ENCODE measurements at places on chromosomes 5 and 9.

DNA sequence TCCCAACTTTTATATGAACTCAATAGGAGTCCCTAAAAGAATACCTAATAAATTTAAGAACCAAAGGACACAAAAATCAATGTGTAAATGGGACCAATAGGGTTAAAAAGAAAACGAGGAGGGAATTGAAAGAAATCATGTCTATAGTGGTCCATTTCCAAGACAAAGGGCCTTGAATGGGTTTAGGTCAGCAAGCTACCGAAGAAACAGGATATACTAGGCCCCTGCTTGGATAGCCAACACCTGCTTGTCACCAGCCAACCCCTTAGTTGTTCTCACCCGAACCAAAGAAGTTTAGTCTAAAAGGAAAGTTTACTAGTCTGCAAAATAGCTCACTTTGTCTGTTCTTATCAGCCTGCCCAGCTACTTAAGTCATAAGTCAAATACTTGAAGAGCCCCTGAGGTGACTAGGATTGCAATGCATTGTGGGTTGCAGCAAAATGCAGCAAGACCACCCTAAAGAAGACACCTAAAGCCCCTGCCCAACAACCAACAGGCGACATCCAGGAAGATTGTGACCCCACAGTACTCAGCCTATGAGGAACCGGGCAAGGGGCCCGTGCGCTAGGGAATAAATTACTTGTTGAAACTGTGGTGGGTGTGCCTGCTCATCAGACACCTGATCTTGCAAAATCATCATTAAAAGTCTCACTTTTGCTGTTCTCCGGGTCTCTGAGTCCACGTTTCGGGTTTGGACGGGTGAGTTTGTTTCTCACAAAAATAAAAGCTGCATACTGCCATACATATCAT, 183.9 kb upstream of the PPP1R26 start:
- no peak for DNase-seq

DNA sequence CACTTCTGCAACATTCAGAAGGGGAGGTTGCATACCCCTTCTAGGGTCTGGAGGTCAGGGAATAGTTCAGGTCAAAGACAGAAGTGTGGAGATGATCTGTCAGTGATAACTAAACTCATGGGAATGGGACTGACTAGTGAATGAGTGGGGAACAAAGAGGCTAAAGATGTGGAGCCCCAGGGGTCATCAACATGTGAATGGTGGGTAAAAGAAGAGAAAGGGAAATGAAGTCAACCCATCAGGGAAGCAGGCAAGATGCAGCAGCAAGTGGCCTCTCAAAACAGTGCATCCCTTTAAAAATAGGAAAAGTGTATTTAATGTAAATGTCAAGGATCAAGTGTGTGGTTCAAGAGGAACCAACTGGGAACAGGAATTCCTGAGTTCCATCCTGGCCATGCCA, 69.9 kb downstream of the PLPPR1 start:
- DNase-seq, result no peak

- DNase-seq, result no peak
These were observed 29.5 kb downstream of the AQP7 start for GRCh38 chr9:33372900-33373299.

DNA sequence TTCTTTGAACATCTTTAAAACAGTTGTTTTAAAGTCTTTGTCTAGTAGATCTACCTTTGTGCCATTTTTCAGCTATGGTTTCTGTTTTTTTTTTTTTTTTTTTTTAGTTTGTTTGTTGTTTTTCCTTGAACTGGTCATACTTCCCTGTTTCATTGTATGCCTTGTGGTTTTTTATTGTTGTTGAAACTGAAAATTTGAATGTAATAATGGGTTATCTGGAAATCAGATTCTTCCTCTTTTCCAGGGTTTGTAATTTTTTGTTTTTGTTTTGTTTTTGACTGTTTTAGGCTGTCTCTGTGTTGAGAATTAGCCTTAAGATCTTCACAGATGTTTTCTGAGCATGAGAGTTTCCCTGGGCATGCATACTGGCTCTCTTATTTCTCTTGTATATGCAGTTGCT, 269.6 kb upstream of the DAP start:
- no peak for DNase-seq

- peak; percentile 36 for DNase-seq
These were observed 18.3 kb downstream of the PSAT1 start for GRCh38 chr9:78314953-78315870.

GRCh38 chr5:1368236-1368635, 23.3 kb upstream of the CLPTM1L start:
- DNase-seq, result no peak

DNA sequence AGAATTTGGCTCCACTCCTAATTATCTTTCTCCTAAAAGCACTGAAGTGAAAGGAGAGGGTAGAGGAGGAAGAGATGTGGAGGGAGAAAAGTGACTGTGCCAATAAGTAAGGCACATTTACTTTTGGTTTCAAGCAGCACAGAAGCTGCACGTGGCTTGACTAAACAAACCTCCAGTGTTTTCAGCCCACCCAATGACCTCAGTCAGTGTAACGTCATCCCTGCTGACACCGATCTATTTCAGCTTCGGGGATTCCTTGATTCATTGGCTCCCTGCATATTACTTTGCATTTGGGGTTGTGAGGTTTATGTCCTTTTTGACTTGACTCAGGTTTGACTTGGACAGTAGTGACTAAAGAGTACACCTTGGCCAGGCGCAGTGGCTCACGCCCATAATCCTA, 35.6 kb upstream of the NIM1K start:
- no peak for DNase-seq

GRCh38 chr9:127966416-127967150, 14.2 kb downstream of the EEIG1 start:
- DNase-seq, result peak; percentile 63

GRCh38 chr5:74471875-74472274, 168.7 kb downstream of the ENC1 start:
- DNase-seq, result no peak

DNA sequence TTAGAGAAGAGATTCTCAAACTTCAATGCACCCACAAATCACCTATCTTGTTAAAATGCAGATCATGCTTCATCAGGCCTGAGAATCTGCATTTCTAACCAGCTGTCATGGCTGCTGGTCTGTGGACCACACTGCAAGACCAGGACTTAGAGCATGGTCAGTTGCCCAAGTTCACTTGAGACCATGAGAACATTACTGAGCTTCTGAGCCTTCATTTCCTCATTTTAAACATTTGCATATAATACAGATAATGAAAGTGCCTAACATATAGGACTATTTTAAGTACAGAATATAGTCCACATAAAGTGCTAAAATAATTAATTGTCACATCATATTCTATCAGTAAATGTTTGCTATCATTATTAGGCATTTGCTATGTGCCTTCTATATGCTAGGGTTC, 260.8 kb upstream of the TNC start:
- no peak for DNase-seq

- no peak for DNase-seq
These were observed 3.8 kb downstream of the MRPL22 start for GRCh38 chr5:154944716-154945115.

DNA sequence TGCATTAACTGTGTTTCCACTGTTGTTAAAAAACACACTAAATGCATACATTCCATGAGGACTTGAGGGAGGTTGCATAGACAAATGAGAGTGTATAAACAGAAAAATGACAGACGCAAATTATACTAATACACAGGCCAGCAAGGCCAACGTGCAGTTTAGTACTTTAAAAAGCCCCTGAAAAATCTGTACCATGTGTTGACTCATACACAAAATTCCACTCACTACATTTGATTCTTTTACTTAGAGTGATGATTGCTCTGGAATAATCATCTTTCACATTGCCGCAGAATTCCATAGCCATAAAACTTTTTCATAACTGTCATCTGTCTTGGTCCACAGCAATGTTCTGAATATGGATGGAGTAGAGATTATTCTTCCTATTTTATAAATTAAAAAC, 215.7 kb downstream of the FAM114A2 start:
- no peak for DNase-seq

DNA sequence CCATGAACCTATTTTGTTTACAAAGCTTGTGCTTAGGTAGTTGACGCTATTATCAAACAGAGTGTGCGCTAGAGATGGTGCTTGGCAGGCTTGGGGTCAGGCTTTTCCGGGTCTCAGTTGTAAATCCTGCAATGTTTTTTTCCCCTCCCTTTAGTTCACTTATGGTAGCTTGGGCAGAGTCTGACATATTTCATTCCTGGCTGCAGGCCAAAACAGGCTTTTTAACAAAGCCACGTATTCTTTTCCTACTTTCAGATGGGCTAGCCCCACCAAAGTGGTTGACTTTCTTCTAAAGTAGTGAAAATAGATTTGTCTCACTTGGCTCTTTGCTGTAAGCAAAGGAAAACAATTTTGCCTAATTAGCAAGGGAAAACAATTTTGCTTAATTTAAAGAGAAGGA, 58.0 kb upstream of the FBN2 start:
- peak; percentile 1 for DNase-seq

- no peak for DNase-seq
These were observed 154.8 kb downstream of the SIL1 start for GRCh38 chr5:139043157-139043905.

GRCh38 chr5:179258922-179259730, 86.1 kb downstream of the ADAMTS2 start:
- DNase-seq, result no peak

DNA sequence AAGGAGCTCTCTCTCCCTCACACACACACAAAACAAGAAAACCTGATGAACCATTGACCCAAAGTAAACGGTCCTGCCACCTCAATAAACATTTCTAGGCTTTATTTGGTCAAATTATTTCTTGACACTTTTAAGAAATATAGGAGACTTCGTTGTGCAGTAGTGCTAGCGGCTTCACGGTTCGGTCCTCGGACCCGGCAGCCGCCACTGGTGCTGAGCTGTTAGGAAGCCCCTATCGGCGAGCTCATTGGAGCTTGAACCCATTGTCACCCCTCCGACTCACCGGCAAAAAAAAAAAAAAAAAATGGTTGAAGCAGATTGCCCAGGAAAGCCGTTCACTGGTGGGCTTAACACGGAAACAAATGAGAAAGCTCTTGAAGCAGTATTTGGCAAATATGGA, 1695.6 kb upstream of the ACO1 start:
- DNase-seq, result no peak

DNA sequence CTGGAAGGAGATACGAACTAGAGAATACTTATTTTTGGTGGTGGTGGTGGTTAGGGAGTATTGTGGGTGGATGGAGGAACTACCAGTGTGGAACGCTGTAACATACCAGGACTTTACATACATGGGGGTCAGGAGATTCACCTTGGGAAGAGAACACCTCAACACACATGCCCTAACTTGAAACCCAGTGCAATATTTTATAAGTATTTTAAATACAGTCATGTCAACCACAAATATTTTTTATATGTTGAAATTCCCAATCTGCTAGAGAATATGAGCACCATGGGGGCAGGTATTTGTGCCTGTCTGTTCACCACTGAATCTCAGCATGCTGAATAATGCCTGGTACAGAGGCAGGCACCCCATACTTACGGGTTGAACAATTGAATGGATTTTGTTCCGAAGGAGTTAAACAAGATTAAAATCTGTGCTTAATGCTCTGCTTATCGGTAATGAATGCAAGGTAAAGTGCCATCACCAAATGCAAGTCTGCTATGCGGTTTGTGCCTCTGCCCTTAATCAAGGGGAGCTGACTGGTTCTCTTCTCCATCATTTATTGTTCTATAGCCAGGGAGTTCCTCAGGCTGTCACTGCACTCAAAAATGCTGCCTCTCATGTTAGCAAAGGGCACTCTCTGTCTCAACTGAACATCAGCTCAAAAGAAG, 65.3 kb downstream of the RASEF start:
- DNase-seq, result no peak

DNA sequence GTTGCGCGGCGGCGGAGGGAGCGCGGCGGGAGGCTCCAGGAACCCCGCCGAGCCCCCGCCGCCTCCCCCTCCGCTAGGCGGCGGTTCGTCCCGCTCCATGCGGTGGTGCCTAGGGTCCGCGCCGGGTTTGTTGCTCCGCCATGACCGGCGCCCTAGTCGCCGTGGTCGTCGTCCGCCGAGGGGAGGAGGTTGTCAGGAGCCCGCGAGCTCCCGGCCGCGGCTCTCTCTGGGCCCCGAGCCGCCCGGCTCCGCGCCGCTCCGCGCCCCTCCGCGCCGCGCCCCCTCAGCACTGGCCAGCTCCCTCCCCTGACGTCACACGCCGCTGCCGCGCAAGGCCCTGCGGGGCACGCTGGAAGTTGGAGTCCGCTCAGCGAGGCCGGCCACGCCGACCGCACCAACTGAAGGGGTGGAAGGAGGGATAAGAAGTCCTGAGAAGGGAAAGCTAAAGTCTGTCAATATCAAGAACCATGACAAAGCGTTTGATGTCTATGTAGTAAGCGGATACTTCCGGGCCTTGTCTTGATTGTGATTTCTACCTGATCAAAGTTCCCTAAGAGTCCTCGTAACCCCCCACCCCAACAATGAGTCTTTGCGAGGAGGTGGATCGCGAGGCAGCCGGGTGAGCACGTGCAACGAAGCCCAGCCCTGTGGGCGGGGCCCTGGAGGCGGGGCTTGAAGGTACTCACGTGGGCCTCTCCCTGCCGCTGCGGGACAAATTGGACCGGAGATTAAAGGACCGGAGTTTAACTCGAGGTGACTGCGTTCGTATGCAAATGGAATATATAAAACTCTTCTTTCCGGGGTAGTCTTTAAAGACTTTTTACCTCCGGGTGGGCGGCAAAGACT, at the start of gene NR6A1:
NR6A1 (minus strand) TSS at position 291 of the 846 bp plus-strand sequence.
- peak; percentile 99 for DNase-seq

DNA sequence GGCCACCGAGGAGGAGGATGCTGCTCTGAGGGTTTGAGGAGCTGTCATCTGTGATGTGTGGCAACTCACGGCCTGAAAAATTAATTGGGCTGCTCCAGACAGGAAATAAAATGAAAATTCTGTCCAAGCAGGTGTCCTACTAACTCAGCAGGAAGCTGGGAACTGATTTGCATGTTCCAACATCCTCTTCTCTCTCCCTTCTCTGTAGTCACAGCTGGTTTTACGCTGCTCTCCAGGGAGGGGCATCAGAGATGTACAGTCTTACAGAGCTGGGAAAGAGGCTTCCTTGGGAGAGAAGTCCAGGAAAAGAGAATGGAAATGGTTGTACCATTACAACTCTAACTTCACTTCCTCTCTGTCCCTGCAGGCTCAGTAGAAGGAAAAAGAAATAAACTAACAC, 24.2 kb upstream of the SIL1 start:
- peak; percentile 23 for DNase-seq

DNA sequence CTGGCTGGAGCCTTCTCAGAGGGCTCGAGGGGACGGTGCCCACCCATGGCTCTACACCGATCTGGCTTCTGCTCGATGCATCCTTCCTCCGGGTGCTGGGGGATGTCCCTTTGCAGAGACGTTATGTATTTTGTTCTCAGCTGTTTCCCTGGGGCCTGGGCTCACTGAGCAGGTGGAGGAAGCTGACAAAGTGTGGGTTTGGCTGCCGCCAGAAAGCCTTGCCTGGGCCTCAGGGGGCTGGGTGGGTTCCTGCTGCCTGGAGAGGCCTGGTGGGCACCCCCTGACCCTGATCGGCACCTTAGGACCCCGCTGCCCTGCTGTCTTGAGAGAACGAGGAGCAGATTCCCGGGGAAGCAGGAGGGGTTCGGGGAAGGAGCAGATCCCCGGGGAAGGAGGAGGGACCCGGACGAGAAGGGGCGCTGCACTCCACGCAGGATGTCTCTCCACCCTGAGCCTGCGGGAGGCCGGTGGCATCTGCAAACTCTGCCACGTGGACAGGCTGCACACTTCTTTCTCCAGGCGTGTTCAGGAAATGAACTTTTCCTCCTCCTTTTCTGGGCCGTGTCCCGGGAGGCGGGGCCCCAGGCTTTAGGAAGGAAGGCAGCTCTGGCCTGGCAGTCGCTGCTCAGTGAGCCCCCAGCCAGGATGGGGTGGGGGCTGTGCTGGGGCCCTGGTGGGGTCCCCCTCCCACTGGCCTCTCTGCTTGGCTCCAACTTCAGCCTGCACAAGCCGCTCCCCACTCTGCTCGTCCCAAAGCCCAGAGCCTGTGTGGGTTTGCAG, 148.9 kb downstream of the RXRA start:
- DNase-seq, result peak; percentile 86

Data from A673 (cell line).